Esophagus squamous epithelium (tissue), 5 donors: ENCODE measurements at places on chromosomes 6 and 20. TPM values are rescaled to one million over a fixed set of nuclear protein-coding genes. Genes with fewer than 3 reads are reported as not detected.

DNA sequence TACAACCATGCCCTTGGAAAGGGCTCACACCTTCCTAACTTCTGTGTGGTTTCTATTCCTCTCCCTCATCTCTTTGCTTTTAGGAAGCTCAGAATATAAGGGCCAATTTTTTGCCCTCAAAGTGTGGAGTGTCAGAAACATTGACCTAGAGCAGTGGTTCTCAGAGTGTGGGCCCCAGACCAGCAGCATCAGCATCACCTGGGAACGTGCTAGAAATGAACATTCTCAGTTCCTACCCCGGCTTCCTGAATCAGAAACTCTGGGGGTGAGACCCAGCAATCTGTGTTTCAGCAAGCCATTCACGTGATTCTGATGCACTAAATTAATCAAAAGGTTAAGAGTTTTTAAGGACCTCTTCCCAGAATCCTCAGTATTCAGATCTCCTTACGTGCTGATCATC, 47.9 kb upstream of the IL17A start:
- no peak for DNase-seq
- no peak overlapping the region for H3K27ac ChIP-seq
- H3K4me3 ChIP-seq, result no peak overlapping the region
- no peaks in the 10 kb centered on the region for H3K27me3 ChIP-seq
- H3K4me1 ChIP-seq, result no peaks in the 10 kb centered on the region

DNA sequence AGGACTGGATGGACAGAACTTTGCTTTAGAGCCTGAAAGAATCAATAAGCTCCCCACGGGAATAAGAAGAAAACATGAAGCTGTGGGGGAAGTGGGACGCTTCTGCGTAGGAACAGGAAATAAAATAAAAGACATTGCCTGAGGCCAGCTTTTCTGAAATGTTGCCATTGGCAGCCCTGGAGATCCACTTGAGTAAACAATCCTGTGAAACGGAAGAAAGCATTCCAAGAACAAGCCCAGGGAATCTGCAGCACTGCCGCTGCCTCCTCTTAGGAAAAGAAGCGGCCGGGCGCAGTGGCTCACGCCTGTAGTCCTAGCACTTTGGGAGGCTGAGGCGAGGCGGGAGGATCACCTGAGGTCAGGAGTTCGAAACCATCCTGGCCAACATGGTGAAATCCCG, 182.3 kb upstream of the RALGAPA2 start:
- no peaks in the 10 kb centered on the region for H3K36me3 ChIP-seq
- no peak overlapping the region for H3K4me3 ChIP-seq
- no peaks in the 10 kb centered on the region for H3K4me1 ChIP-seq
- no peak for DNase-seq
- H3K27ac ChIP-seq, result no peak overlapping the region
- H3K27me3 ChIP-seq, result peaks cover 12% of the 10 kb centered on the region

DNA sequence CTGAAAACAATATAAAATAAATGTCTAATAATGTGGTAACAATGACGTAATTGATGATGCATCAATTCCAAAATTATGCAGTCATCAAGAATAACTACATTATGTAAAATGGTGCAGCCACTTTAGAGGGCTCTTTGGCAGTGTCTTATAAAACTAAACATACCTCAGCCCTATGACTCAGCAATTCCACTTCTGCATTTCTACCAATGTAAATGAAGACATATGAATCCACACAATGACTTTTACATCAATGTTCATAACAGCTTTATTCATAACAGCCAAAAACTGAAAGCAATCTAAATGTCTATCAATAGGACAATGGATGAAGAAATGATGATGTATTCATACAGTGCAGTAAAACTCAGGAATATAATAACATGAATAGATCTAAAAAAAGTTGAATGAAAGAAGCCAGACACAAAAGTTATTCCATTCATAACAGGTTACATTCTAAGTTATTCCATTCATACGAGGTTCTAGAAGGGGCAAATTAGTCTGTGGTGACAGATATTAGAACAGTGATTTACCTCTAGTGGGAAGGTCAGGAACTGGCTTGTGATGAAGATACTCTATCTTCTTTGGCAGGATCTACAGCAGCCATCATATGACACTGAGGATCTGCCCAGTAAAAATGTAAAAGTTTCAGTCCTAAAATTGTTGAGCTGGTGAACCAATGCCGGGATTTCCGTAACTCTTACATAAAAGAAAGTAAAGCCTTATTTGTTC, 396.1 kb downstream of the PLCB1 start:
- no peaks in the 10 kb centered on the region for H3K36me3 ChIP-seq
- no peaks in the 10 kb centered on the region for H3K27me3 ChIP-seq
- H3K4me3 ChIP-seq, result no peak overlapping the region
- H3K27ac ChIP-seq, result no peak overlapping the region

DNA sequence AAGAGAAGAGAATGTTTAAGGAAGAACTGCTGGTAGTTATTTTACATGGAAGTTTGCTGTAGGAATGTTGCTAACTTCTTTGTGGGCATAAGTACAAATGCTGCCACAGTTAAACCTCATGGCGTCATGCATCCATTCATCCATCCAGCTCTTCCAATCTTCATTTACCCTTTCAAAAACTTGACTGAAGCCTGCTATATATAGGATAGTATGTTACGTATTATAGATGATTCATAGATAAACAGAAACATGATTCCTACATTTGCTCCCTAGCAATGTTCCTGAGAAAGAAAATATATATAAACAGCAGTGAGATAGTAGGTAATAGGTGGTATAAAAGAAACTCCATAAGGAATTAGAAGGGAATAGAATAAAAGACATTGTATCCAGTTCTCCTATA, 93.7 kb downstream of the NDUFAF5 start:
- H3K36me3 ChIP-seq, result no peaks in the 10 kb centered on the region
- no peak overlapping the region for H3K27ac ChIP-seq
- H3K27me3 ChIP-seq, result no peaks in the 10 kb centered on the region

DNA sequence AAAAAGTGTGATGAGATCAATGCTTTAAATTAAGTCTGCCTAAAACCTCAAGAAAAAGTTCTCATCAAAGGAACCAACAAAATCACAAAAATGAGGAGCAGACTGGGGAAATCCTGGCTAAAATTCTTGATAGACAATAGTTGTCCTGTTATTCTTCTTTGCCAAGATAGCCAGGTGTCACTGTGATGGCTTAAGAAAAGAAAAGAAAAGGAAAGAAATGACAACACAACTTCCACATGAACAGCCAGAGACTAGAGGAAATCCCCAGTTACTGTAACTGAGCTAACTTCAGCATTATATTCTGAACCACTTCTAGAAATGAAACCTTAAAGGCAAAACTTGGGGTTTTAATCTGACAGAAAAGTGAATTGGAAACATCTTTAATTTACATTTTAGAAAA, 129.6 kb downstream of the CD24 start:
- no peak overlapping the region for H3K4me3 ChIP-seq
- H3K27me3 ChIP-seq, result no peaks in the 10 kb centered on the region
- no peaks in the 10 kb centered on the region for H3K36me3 ChIP-seq
- no peak for DNase-seq
- H3K4me1 ChIP-seq, result no peaks in the 10 kb centered on the region

GRCh38 chr6:114176726-114177125, 166.1 kb downstream of the HS3ST5 start:
- H3K27ac ChIP-seq, result no peak overlapping the region
- no peaks in the 10 kb centered on the region for H3K36me3 ChIP-seq
- no peak overlapping the region for H3K4me3 ChIP-seq
- no peak for DNase-seq

DNA sequence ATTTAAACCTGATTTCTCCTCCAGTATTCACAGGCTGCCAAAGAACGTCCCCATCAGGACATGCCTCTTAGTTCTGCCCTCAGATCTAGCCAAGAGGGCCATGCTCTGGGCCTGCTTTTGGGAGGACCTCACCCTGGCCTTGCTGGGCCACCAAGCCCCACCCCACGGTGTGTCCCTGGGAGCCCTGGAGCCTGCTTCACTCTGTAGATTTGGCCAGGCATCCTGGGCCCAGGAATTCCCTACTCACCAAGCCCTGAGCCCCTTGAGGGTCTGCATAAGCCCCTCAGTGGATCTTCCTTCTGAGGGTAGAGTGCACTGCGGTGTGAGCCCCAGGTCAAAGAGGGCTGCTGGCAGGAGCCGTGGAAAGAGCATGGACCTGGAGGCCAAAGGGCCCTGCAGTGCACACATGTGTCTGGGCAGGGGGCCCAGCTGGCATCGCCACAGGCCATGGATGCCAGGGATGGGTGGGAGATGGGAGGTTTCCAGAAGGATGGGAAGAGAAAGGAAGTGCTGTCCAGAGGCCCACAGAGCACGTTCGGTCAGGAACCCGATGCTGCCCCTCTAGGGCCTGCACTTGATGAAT, 98.0 kb downstream of the DACT2 start:
- no peaks in the 10 kb centered on the region for H3K4me1 ChIP-seq
- no peak overlapping the region for H3K4me3 ChIP-seq
- no peak for DNase-seq
- no peaks in the 10 kb centered on the region for H3K36me3 ChIP-seq

- H3K27ac ChIP-seq, result no peak overlapping the region
- DNase-seq, result no peak
- no peaks in the 10 kb centered on the region for H3K36me3 ChIP-seq
- H3K4me3 ChIP-seq, result no peak overlapping the region
- H3K4me1 ChIP-seq, result no peaks in the 10 kb centered on the region
These were observed 864.5 kb upstream of the MAN1A1 start for GRCh38 chr6:120214088-120214499.

GRCh38 chr6:51112731-51113130, 294.1 kb downstream of the TFAP2B start:
- no peaks in the 10 kb centered on the region for H3K36me3 ChIP-seq
- H3K4me1 ChIP-seq, result no peaks in the 10 kb centered on the region
- no peak overlapping the region for H3K4me3 ChIP-seq
- no peak for DNase-seq
- no peak overlapping the region for H3K27ac ChIP-seq

GRCh38 chr6:84892671-84893070, 128.3 kb upstream of the TBX18 start:
- H3K4me3 ChIP-seq, result no peak overlapping the region
- no peaks in the 10 kb centered on the region for H3K27me3 ChIP-seq
- H3K36me3 ChIP-seq, result no peaks in the 10 kb centered on the region
- no peaks in the 10 kb centered on the region for H3K4me1 ChIP-seq
- no peak for DNase-seq
- no peak overlapping the region for H3K27ac ChIP-seq

GRCh38 chr20:33621717-33622400, 40.3 kb upstream of the C20orf144 start:
- DNase-seq, result no peak
- no peaks in the 10 kb centered on the region for H3K27me3 ChIP-seq
- H3K36me3 ChIP-seq, result peaks cover 97% of the 10 kb centered on the region
- H3K27ac ChIP-seq, result no peak overlapping the region

DNA sequence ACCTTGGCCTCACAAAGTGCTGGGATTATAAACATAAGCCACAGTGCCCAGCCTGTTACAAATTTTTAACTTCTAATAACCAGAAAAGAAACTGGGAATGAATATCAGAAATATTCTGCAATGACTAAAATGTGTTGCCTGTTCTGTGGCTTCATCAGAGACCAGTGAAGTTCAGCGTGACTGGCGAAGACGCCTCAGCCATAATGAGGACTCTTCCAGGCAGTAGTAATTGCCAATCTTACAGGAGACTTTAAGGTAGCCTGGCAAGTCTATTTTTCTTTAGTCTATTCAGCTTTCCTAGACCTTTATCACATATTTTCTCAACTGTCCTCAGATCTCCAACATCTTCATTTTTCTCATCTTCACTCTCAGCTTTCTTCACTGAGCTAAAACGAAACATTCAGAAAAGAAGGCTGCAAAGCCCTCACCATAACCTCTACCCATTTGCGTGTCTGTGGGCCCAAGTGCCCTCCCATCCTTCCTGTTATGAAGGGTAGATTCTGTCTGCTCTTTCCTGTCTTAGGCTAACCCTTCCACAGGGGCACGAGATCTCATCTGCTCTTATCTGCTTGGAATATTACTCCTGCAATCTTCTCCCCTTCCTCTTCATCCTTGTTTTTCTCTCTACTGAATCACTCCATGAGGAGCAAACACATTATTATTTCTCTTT, 42.0 kb upstream of the OLIG3 start:
- no peaks in the 10 kb centered on the region for H3K4me1 ChIP-seq
- no peak for DNase-seq
- no peak overlapping the region for H3K27ac ChIP-seq
- no peak overlapping the region for H3K4me3 ChIP-seq
- no peaks in the 10 kb centered on the region for H3K27me3 ChIP-seq

GRCh38 chr6:113381959-113382358, 475.2 kb upstream of the MARCKS start:
- no peak for DNase-seq
- H3K4me1 ChIP-seq, result peaks cover 8% of the 10 kb centered on the region
- H3K4me3 ChIP-seq, result no peak overlapping the region
- no peaks in the 10 kb centered on the region for H3K36me3 ChIP-seq
- H3K27me3 ChIP-seq, result no peaks in the 10 kb centered on the region

DNA sequence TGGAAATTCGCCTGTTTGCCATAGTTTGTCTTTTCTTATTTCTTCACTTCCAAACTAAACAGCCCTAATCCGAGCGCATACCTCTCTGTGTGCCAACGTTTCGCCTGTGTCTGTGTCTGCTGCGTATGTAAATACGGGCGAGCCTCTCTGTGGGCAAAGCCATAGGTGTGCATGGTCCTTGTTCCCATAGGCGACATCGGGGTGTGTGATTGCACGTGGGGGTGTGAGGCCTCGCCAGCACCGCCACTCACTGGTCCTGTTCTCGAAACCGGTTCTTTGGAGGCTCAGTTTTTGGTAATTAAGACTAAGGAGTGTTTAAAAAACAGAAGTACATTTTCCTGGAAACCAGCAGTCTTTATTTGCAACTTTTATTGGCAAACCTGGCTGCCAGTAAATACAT, 6.0 kb upstream of the FOXC1 start:
- peaks cover 30% of the 10 kb centered on the region for H3K27me3 ChIP-seq
- H3K27ac ChIP-seq, result no peak overlapping the region
- peaks cover 29% of the 10 kb centered on the region for H3K4me1 ChIP-seq
- H3K36me3 ChIP-seq, result no peaks in the 10 kb centered on the region
- DNase-seq, result no peak

GRCh38 chr20:30168025-30168799, 1089.3 kb upstream of the DEFB115 start:
- no peaks in the 10 kb centered on the region for H3K27me3 ChIP-seq
- H3K27ac ChIP-seq, result no peak overlapping the region
- no peak for DNase-seq
- H3K4me3 ChIP-seq, result no peak overlapping the region

The LBP gene
- total RNA-seq, result not detected

The HDGFL1 gene
- total RNA-seq, result not detected

The FAM83D gene
- 53.8 TPM for total RNA-seq

The ATP5F1E gene
- total RNA-seq, result 11.6 TPM

The RNF217 gene
- total RNA-seq, result 9.1 TPM

The KIF13A gene
- total RNA-seq, result 18.7 TPM

The FAXC gene
- 3.3 TPM for total RNA-seq

The C20orf144 gene
- not detected for total RNA-seq

The CST2 gene
- total RNA-seq, result not detected
